Pancreas (tissue), 10 donors: ENCODE measurements at places on chromosomes 3 and 15.
A peak's percentile ranks its signal among the peaks of the same experiment; 100 is the strongest.

- no peaks in the 10 kb centered on the region for H3K36me3 ChIP-seq
- no peak overlapping the region for H3K27ac ChIP-seq
- no peak overlapping the region for H3K4me3 ChIP-seq
- no peaks in the 10 kb centered on the region for H3K4me1 ChIP-seq
- DNase-seq: no peak
- H3K27me3 ChIP-seq: no peaks in the 10 kb centered on the region
Observed at GRCh38 chr3:184391266-184391665, 11.4 kb downstream of the CHRD start.

GRCh38 chr3:184562878-184563560, 1.4 kb downstream of the EPHB3 start:
- H3K4me1 ChIP-seq: peaks cover 52% of the 10 kb centered on the region
- H3K27me3 ChIP-seq: no peaks in the 10 kb centered on the region
- no peaks in the 10 kb centered on the region for H3K36me3 ChIP-seq
- no peak for DNase-seq

GRCh38 chr3:121995161-121996137, 26.6 kb downstream of the ILDR1 start:
- peaks cover 15% of the 10 kb centered on the region for H3K36me3 ChIP-seq
- no peaks in the 10 kb centered on the region for H3K4me1 ChIP-seq
- H3K27me3 ChIP-seq: no peaks in the 10 kb centered on the region
- peak overlapping the region; percentile 51 for H3K27ac ChIP-seq

DNA sequence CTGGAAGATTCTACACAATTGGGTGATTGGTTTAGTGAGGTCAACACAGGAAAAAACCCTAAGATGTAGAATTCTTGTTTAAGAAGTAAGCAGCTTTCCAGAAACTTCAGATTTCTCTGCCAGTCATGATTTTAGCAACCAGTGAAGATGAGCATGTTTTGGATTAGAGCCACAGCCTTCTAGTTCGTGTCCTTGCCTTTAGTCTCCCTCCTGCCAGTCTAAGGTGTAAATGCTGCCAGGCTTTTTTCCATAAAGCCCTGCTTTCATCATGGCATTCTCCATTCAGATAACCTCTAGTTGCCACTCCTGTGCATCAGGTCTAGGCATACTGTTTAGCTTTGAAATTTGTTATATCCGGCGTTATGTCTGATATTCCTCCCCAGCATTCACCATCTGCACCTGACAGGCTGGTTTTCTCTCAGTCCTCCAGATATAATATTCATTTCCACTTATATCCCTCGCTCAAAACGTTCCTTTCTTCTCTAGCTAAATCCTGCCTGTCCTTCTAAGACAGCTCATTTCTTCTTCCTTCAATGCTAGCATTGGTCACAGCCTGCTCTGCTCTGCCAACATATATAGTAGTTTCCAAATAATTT, 37.4 kb downstream of the SYN2 start:
- DNase-seq: no peak
- H3K4me1 ChIP-seq: no peaks in the 10 kb centered on the region
- H3K27me3 ChIP-seq: no peaks in the 10 kb centered on the region
- H3K36me3 ChIP-seq: no peaks in the 10 kb centered on the region

GRCh38 chr3:45507820-45508317, 86.7 kb upstream of the LIMD1 start:
- H3K4me1 ChIP-seq: no peaks in the 10 kb centered on the region
- no peak overlapping the region for H3K27ac ChIP-seq
- no peak for DNase-seq
- H3K4me3 ChIP-seq: no peak overlapping the region
- no peaks in the 10 kb centered on the region for H3K27me3 ChIP-seq

GRCh38 chr3:27978440-27978839, 256.3 kb upstream of the EOMES start:
- peaks cover 3% of the 10 kb centered on the region for H3K27me3 ChIP-seq
- H3K27ac ChIP-seq: no peak overlapping the region
- H3K4me1 ChIP-seq: no peaks in the 10 kb centered on the region
- DNase-seq: no peak

DNA sequence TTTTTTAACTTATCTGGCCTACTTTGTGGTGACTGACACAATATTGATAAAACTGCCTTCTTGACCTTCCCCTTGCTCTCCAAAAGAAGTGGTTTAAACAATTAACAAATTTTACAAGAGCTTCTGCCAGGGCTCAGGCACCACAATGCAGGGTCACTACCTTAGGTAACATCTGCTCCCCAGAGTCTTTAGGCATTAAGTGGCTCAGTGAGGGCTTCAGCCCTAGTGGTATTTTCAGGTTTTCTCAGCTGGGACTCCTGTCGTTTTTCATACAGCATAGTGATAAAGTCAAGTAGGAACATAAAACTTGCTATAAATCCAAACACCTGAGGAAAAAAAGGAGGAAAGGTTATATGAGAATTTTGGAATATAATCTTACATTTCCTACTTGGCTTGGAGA, 18.9 kb downstream of the CMTM6 start:
- H3K4me3 ChIP-seq: no peak overlapping the region
- H3K27ac ChIP-seq: no peak overlapping the region
- no peaks in the 10 kb centered on the region for H3K4me1 ChIP-seq
- H3K27me3 ChIP-seq: no peaks in the 10 kb centered on the region
- no peaks in the 10 kb centered on the region for H3K36me3 ChIP-seq

GRCh38 chr15:38545179-38545578, 19.4 kb downstream of the RASGRP1 start:
- H3K4me1 ChIP-seq: no peaks in the 10 kb centered on the region
- H3K27ac ChIP-seq: no peak overlapping the region
- no peak for DNase-seq
- no peaks in the 10 kb centered on the region for H3K36me3 ChIP-seq
- H3K27me3 ChIP-seq: no peaks in the 10 kb centered on the region

GRCh38 chr3:84440291-84440690, 518.5 kb upstream of the CADM2 start:
- no peak overlapping the region for H3K4me3 ChIP-seq
- no peaks in the 10 kb centered on the region for H3K27me3 ChIP-seq
- DNase-seq: no peak
- no peaks in the 10 kb centered on the region for H3K36me3 ChIP-seq
- H3K27ac ChIP-seq: no peak overlapping the region

GRCh38 chr3:9468460-9468859, 71.0 kb downstream of the SETD5 start:
- no peak overlapping the region for H3K27ac ChIP-seq
- H3K36me3 ChIP-seq: peaks cover 85% of the 10 kb centered on the region
- no peaks in the 10 kb centered on the region for H3K27me3 ChIP-seq
- H3K4me3 ChIP-seq: no peak overlapping the region

DNA sequence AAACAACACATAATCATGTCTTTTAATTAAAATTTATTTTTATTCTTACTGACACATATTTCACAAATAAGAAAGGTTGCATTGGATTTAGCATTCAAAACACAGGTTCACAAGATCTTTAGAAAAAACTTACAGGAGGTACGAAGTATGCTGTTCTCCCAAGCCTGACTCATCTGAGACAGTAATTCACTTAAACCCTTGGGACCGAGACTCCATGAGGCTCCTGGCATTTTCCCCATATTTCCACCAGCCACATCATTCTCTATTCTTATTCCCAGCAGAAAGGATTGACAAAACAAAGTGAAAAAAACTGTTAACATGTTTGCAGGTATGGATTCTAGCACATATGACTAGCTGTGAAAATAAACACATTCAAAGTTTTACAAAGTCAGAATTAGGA, 52.6 kb downstream of the CNTN3 start:
- no peaks in the 10 kb centered on the region for H3K27me3 ChIP-seq
- H3K4me1 ChIP-seq: no peaks in the 10 kb centered on the region
- H3K27ac ChIP-seq: no peak overlapping the region
- H3K36me3 ChIP-seq: no peaks in the 10 kb centered on the region
- no peak overlapping the region for H3K4me3 ChIP-seq

- no peaks in the 10 kb centered on the region for H3K36me3 ChIP-seq
- no peak for DNase-seq
- H3K4me1 ChIP-seq: peaks cover 8% of the 10 kb centered on the region
Observed at GRCh38 chr3:127749361-127749760, 73.0 kb downstream of the MGLL start.

DNA sequence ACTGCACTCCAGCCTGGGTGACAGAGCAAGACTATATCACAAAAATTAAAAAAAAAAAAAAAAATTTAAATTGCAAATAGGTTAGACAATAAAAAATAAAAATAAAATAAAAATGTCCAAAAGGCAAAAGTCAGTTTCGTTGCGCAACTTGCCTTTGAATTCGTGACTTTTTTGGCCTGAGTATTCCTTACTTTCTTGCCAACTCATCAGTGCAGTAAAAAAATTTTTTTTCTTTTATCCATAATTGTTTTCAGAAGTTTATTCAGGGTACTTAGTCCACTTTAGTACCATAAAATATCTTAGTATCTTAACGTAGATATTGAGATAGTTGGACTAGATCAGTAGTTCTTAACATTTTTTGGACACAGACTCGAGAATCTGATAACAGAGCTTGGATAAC, 22.4 kb upstream of the CILP start:
- DNase-seq: no peak
- no peak overlapping the region for H3K4me3 ChIP-seq
- no peaks in the 10 kb centered on the region for H3K36me3 ChIP-seq
- H3K27ac ChIP-seq: no peak overlapping the region

DNA sequence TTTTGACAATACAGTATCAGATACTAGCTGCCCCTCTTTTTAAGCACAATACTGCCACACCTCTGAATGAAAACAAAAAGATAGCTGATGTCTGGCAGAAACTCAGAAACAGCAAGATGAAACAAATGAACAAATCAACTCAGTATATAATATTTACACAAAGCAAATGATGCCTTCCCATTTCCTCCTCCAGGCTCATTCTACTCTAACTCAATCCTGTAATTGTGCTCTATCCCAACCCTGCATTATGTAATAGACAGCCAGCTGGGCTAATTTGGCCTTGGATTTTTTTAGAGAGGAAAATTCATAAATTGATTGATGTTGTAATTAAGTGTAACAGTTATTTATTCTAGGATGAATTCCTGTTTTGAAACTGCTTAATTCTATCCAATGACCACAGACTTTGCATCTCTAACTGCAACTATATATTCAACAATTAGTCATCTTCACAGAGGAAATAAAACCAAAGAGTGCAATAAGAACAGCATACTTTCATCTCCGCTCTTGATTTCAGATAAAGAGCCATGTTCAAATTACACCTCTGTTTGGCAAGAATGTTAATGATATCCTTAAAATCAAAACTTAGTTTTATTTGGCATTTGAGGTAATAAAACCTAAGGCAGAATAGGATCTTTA, 6.1 kb downstream of the ATG3 start:
- H3K27me3 ChIP-seq: no peaks in the 10 kb centered on the region
- no peak overlapping the region for H3K4me3 ChIP-seq
- peaks cover 11% of the 10 kb centered on the region for H3K4me1 ChIP-seq

DNA sequence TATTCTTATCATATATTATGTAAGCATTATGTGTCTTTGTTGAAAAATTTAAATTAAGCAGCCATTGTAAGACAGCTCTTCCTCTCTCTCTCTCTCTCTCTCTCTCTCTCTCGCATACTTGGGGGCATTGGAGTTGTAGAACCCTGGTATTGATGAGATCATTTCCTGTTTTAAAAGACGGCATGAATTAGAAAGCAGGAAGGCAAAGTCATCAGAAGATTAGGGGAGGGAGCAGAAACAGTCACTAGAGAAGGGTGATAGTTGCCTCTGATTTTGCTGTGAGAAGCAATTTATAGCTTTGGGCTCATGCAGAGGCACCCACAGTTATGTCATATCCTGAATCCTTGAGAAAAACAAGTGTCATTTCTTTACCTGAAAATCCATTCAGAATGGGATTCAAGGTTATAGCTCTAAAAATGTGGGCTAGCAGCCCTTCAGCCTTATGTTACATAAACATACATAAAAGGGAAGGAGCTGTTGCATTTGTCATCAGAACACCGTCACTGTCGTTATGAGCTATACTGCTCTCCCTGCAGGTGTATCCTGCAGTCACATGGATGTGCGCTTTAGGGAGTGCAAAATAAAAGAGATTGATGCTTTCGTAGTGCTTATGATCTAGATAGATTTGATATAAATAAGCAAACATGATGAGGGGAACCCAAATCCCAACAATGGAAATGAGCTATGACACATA, 213.8 kb downstream of the NR1D2 start:
- no peak overlapping the region for H3K27ac ChIP-seq
- no peaks in the 10 kb centered on the region for H3K4me1 ChIP-seq
- DNase-seq: no peak

- no peak for DNase-seq
- peaks cover 3% of the 10 kb centered on the region for H3K36me3 ChIP-seq
- H3K27me3 ChIP-seq: no peaks in the 10 kb centered on the region
- H3K4me3 ChIP-seq: no peak overlapping the region
- peaks cover 8% of the 10 kb centered on the region for H3K4me1 ChIP-seq
Observed at GRCh38 chr3:185629554-185630181, 43.6 kb downstream of the SENP2 start.

DNA sequence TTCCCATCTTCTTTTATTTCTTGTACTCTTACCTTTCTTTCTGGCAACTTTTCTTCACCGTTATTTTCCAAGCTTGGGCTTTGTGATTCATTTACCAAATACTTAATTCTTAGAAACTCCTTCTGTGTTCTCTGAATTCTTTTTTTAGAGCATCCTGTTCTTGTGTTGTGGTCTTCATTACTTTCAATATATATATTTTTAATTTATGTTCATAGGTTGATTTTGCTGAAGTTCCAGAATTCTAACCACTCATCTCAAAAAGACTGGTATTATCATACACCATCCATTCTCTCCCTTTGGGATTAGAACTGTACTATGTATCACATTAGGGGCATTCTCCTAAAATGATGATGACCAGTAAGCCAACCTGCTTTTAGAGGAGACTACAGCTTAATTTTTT, 362.3 kb upstream of the CBLB start:
- no peaks in the 10 kb centered on the region for H3K36me3 ChIP-seq
- no peak overlapping the region for H3K27ac ChIP-seq
- H3K27me3 ChIP-seq: no peaks in the 10 kb centered on the region
- DNase-seq: no peak
- no peaks in the 10 kb centered on the region for H3K4me1 ChIP-seq

GRCh38 chr3:152323834-152324233, 55.1 kb downstream of the MBNL1 start:
- no peaks in the 10 kb centered on the region for H3K27me3 ChIP-seq
- no peak overlapping the region for H3K4me3 ChIP-seq
- no peaks in the 10 kb centered on the region for H3K36me3 ChIP-seq
- DNase-seq: no peak

- no peaks in the 10 kb centered on the region for H3K27me3 ChIP-seq
- H3K36me3 ChIP-seq: no peaks in the 10 kb centered on the region
- no peaks in the 10 kb centered on the region for H3K4me1 ChIP-seq
- DNase-seq: no peak
- no peak overlapping the region for H3K4me3 ChIP-seq
- no peak overlapping the region for H3K27ac ChIP-seq
Observed at GRCh38 chr15:66825139-66825538, 123.1 kb downstream of the SMAD6 start.

GRCh38 chr15:70765504-70766281, 2.3 kb upstream of the UACA start:
- DNase-seq: no peak
- no peak overlapping the region for H3K27ac ChIP-seq
- no peaks in the 10 kb centered on the region for H3K27me3 ChIP-seq
- H3K4me1 ChIP-seq: peaks cover 12% of the 10 kb centered on the region
